ENCODE measurements at places on chromosomes 1 and 21. TPM values are rescaled to one million over a fixed set of nuclear protein-coding genes. Genes with fewer than 3 reads are reported as not detected.

Gene CYP4A22
- not detected for total RNA-seq

Gene AKR7A3
- total RNA-seq, result 0.33 TPM

Gene ZMYND12
- 1.3 TPM for total RNA-seq

Gene MAD2L2
- 43.4 TPM for total RNA-seq

Gene CRP
- total RNA-seq, result not detected

Gene TNNT2
- total RNA-seq, result not detected

Measured in fibroblast of lung (primary cell).